ENCODE measurements at places on chromosomes 6 and 20.

- no peak for DNase-seq
These were observed 19.6 kb upstream of the DSE start for GRCh38 chr6:116351101-116351500.

DNA sequence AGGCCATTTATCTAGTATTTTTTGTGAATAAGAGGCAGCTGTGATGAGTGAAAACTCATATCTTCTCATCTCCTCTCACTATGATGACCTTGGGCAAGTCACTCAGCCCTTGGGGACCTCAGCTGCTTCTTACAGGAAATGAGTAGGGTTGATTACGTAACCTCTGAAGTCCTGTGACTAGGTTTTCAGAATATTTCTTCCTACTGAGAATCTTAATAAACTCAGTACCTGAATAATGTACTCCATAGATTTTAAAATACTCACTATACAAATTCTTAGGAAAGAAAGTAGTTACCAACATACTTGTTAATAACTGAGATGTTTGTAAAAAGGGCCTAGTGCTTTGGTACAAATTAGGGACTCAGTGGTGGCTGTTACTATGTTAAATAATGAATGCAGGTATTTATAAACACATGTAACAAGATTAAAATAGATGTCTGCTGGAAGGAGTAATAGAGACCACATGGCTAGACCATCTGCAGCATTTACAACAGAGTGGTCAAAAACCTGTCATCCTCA is 60.9 kb downstream of the RPRD1B start:
- peak; percentile 49 for DNase-seq

GRCh38 chr20:53550280-53551187 is 43.1 kb downstream of the ZNF217 start:
- no peak for DNase-seq

GRCh38 chr6:7518877-7519276 is 22.6 kb upstream of the DSP start:
- DNase-seq, result no peak

GRCh38 chr6:85600713-85601313 is 7.2 kb upstream of the SNX14 start:
- no peak for DNase-seq

GRCh38 chr6:66508433-66508832 is 801.4 kb upstream of the EYS start:
- no peak for DNase-seq

GRCh38 chr6:154380741-154381140 is 24.1 kb upstream of the IPCEF1 start:
- DNase-seq, result no peak

DNA sequence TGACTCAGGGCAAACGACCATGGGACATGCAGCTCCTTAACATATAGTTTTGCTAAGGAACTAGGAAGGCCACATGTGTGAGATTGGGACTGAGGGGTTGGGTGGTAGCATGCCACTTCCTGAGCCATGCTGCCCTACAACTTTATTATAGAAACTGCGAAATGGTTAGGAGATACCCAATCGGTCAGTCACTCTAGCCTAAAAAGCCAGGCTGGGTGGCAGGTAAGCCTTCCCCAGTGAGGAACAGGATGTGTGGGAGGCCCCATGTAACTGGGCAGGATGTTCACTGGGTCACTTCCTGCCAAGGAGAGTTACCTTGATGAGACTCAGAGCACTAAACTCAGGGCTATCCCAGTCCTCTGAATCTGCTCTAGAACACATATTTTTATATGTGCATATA is 123.5 kb downstream of the MAP3K7 start:
- peak; percentile 64 for DNase-seq

DNA sequence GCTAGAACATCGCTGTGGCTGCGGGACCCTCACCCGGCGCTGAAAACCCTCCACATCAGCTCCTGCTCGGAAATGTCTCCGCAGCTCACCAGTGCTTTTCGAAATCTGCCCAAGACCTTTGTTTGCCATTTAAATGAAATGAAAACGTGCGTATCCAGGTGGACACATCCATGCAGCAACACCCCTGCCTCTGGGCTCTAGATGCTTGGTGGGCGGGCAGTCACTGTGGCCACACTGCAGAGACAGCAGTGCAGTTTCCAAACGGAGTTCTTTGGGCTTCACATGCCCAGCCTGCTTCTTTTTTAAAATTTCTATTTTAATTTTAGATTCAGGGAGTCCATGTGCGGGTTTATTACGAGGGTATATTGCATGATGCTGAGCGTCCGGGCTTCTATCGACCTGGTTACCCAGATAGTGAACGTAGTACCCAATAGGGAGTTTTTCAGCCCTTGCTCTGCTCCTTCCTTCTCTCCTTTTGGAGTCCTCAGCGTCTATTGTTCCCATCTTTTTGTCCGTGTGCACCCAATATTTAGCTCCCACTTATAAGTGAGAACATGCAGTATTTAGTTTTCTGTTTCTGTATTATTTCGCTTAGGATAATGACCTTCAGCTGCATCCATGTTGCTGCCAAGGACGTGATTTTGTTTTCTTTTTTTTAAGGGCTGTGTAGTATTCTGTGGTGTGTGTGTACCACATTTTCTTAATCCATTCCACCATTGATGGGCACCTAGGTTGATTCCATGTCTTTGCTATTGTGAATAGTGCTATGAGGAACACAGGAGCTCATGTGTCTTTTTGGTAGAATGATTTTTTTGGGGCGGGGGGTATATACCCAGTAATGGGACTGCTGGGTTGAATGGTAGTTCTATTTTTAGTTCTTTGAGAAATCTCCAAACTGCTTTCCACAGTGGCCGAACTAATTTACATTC is 4.8 kb upstream of the TUBB2B start:
- no peak for DNase-seq

GRCh38 chr6:36219081-36219480 is 22.5 kb downstream of the BRPF3 start:
- no peak for DNase-seq

GRCh38 chr6:103177791-103178190 is 1681.9 kb downstream of the HACE1 start:
- DNase-seq, result no peak

DNA sequence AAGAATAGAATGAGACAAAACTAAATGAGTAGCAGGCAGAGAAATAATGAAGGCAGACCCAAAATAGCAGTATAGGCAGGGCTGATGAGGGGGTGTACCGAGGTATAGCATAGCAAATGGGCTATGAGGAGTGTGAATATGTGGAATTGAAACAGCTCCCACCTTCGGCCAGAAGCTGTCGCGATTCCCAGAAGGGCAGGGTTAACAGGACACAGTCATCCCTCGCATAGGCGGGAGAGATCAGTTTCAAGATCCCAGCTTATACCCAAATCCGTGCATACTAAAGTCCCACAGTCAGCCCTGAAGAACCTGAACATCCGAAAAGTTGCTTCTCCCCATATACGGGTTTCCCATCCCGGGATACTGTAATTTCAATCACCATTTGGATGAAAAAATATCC is 82.7 kb downstream of the PTPRK start:
- no peak for DNase-seq

- no peak for DNase-seq
These were observed 84.1 kb downstream of the C6orf52 start for GRCh38 chr6:10610289-10610688.

- DNase-seq, result no peak
These were observed 23.2 kb downstream of the AFDN start for GRCh38 chr6:167849846-167850459.

- DNase-seq, result no peak
These were observed 34.4 kb upstream of the KIF16B start for GRCh38 chr20:16607364-16608276.

DNA sequence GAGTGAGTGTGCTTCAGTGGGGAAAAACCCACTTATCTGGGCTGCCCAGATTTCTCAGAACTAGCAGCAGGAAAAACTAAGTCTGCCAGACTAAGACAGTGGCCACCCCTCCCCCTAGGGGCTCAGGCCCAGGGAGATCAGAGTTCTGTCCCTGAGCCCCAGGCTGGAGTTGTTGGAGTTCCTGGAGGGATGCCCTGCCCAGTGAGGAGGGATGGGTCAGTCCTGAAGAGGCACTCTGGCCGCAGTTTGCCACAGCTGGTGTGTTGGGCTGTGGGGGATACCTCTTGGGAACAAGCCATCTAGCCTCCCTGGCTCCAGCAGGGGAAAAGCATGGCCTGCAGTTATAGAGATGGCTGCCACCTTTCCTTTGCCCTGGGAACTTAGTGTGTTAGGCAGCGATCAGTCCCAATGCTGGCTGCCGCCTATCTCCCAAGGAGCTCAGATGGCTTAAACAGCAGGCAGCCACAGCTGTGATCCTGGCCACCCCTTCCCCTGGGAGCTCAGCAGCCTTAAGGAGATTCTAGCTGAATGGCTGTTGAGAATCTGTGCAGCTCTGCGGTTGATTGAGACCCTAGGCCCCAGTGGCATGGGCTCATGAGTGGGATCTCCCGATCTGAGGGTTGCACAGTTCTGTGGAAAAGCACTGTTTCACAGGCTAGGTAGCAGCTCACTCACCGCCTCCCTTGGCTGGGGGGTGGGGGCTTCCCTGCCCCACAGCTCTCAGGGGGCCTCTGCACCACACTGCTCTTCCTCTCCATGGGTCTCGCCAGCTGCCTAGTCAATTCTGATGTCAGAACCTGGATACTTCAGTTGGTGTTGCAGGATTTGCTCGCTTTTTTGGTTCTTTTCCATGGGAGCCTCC is 13.2 kb downstream of the SIRPG start:
- no peak for DNase-seq

DNA sequence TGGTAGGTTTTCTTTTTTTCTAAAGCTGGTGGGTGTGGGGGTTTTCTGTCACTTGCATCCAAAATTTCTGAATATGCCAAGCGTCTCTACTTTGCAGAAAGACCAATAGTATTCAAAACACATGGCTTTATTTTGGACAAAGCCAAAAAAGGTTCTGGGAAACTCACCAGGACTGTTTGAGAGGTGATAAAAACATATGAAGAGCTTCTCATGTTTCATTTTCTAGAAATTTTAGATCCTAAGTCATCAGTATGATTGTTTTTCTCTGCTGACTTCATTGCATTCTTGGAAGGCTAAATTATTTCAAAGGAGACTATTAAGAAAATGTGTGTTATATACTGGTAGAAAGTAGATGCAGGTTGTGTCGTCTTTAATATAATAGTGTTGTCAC is 51.3 kb downstream of the GCLC start:
- DNase-seq, result no peak

DNA sequence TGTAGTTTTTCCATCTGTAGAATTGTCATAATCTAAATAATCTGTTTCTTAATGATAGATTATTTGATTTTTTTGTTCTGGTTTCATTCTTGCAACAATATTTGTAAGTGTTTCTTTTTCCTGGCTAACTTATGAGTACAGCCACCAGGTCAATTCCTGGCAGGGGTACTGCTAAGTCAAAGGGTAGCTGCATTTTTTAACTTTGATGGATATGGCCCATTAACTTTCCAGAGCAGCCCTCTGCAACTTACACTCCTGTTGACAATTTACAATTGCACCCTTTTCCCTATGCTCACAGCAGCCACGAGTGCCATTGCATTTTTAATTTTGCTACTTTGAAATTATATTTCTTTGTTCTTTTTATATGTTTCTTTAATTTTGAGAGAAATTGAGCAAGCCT is 209.3 kb upstream of the CST7 start:
- no peak for DNase-seq

- no peak for DNase-seq
These were observed 58.4 kb downstream of the TRERF1 start for GRCh38 chr6:42393339-42393738.

DNA sequence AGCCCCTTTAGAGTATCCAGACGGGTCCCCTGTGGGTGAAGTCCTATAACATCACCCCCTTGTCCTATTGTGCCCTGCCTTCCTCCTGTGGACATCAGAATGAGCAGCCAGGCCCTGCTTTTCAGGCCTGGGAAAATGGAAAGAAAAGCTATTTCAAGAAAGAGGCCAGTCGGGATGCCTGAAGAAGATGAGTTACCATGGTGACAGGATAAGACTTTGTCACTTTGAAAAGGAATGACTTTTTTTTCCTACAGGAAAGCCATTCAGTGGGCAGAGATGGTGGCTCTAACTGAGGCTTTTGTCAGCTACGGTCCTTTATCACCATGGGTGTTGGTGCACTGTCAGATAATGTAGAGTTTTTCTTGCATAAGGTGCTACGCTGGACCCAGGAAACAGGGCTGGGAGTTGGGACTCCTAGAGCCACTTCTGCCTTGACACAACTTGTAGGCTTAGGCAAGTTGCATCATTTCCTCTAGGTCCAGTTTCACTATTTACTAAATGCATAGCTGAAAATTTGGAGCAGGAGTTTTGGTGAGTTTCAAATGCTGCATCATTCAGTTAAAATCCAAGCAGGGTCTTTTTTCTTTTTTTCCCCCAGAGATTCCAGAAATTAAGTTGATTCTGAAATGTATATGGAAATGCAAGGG is 293.6 kb upstream of the PRND start:
- no peak for DNase-seq

GRCh38 chr6:106637717-106638341 is 8.5 kb downstream of the QRSL1 start:
- no peak for DNase-seq

DNA sequence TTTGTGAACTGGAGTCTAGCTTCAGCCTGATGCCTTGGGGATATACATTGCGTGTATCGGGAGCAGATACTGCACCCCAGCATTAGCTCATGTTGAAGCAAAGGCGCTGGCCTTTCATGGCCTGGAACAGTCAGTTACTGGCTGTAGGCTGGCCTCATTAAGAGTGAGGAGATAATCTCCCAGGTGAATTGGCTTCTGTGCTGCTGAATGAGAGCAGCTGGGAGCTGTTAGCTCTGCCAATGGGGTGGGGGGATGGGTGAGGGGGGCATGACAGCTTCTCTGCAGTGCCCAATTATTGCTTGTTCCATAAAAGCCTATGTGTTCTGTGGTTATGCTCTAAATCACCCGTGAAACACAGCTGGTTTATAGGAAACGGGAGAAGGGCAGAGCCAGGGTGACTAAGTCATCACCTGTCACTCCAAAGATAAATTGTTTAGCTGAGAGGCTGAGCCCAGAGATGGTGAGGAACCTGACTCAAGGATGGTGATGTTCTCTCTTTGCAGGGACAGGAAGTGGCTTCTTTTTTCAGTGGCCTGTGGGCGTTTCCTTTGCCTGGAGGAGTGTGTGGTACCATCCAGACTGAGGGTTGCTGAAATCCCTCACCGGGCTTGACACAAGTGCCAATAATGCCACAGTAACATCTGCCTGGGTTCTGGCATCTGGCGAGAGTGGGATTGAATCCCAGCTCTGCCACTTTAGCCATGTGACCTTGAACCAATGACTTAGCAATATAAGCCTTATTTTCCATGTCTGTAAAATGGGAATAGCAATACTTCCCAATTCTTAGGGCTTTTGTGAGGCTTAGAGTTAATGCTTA is 170.8 kb downstream of the BCAS1 start:
- DNase-seq, result peak; percentile 89

DNA sequence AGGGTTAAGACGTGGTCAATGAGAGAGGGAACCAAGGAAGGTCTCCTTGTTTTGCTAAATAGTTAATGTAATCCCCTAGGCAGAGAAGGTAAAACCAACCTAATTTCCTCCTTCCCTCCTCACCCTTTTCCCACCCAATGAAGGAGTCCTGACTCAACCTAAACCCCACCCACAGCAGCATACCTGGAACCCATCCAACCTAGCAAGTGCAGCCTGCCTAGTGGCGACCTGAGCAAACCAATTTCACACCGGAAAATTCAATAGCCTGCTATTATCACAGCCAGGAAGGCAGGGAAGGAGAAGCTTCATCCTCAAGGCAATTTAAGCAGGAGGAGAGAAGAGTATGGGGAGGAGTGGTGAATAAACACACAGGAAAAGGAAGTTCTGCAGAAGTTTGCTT is 46.9 kb downstream of the OSTM1 start:
- DNase-seq, result no peak

Data from activated CD4-positive, alpha-beta T cell treated with anti-CD3 and anti-CD28 coated beads for 36 hours (primary cell).